ENCODE measurements at places on chromosomes 5 and 9.
A peak's percentile ranks its signal among the peaks of the same experiment; 100 is the strongest.

GRCh38 chr5:172674155-172674554, 33.1 kb downstream of the NEURL1B start:
- DNase-seq, result no peak

DNA sequence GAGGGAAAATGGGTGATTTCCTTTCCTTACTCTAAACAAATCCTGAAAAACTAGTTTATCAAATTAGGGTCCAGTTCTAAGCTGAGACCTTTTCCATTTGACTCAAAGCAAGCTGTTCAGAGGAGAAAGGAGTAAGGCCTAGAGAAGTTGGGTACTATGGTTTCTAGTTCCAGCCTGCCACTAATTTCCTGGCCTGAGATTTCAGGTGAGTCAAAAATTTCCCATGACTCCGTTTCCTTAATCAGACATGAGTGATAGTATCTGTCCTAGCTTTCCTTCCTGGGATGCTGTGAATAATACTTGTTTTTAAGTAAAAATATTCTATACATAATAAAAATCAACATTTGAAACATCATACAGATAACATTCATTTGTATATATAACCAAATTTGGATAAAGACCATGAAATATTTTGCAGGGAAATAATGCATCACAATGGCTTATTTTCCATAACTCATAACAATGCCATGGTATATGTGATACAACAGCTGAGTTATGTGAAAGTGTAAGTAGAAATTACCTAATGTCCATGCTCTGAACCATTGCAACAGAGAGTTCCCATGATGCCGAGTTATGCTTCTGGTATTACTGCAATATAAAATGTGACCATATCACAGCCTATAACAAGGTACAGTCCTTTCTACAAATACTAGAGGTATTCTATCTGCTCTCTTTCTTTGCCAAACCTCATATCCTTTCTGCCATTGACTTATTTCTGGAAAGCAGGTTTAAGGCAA, 142.7 kb downstream of the MLLT3 start:
- peak; percentile 9 for DNase-seq

DNA sequence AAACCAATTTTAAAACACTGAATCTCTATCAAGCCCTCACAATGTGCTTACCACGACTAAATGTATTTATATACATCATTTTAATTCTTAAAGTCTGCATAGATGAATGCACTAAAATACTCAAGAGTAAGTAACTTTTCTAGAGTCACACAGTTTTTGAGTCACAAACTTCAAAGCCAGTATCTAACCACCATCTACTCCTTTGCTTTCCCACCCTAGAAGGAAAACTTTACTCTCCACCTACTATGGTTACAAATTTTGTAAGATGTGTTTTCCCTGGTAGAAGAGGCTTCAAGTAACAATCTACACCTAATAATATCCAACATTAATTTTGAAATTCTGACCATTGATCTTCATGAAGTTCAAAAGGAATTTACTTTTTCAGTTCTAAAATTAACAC, 18.7 kb downstream of the ZFAND5 start:
- no peak for DNase-seq

- peak; percentile 28 for DNase-seq
Measured at GRCh38 chr9:111013250-111013649, 25.0 kb downstream of the LPAR1 start.

DNA sequence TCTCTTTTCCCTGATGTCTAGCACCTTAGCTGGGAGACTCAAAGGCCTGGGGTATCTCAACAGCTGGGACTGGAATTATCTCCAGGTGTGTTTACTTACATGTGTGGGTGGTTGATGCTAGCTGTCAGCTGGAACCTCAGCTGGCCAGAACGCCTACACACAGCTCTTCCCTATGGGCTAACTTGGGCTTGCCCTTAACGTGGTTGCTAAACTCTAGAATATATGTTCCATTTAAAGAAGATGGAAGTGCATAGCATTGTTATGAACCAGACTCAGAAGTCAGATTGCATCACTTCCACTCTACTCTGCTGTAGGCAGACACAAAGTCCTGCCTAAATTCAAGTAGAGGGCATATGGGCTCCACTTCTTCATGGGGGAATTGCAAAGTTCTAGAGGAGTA, 29.3 kb downstream of the SGCD start:
- no peak for DNase-seq

DNA sequence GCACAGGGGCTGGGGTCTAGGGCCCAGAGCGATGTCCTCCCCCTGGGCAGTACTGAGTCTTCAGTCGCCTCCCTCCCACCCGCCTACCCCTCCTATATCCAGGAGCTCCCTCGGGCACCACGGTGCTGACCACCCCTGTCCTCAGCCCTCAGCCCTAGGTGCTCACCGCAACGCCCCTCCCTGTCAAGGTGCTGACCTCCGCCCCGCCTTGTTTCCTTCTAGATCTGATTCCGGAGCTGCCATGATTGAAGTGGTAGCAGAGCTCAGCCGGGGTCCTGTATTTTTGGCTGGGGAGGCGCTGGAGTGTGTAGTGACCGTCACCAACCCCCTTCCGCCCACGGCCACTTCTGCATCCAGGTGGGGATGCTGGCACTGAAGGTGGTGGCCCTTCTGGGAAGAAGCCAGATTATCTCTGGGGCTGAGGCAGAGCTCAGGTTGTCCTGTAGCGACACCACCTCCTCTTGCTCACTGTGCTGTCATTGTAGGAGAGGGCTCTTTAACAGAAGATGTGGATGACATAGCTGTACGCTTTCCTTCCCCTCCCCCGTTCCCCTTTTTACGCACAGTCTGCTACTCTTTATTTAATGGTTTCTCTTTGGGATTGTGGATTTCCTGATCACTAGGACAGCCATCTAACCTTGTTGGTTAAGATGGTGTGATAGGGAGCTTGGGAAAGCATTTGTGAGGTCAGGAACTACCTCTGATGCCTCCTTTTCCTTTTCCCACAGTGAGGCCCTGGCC, 598 bp downstream of the RGP1 start:
- DNase-seq, result no peak

Measured in GM06990 (cell line).